Non-pigmented ciliary epithelial cell (primary cell): ENCODE measurements at places on chromosomes 16 and 17.
A peak's percentile ranks its signal among the peaks of the same experiment; 100 is the strongest.

- DNase-seq = no peak
These were observed 27.9 kb upstream of the C16orf95 start for GRCh38 chr16:87344931-87345631.

GRCh38 chr16:26665166-26665939 is 401.4 kb upstream of the C16orf82 start:
- DNase-seq = no peak

- no peak for DNase-seq
These were observed 35.6 kb downstream of the ZFHX3 start for GRCh38 chr16:73012341-73012740.

- no peak for DNase-seq
These were observed 38.0 kb downstream of the TMC7 start for GRCh38 chr16:19021747-19022146.

- DNase-seq = peak; percentile 90
These were observed 5.3 kb upstream of the CAVIN1 start for GRCh38 chr17:42428141-42428944.

GRCh38 chr17:58191241-58191896 is 1.2 kb upstream of the EPX start:
- no peak for DNase-seq

- no peak for DNase-seq
These were observed 2.0 kb downstream of the ZNF319 start for GRCh38 chr16:57998486-57998885.

DNA sequence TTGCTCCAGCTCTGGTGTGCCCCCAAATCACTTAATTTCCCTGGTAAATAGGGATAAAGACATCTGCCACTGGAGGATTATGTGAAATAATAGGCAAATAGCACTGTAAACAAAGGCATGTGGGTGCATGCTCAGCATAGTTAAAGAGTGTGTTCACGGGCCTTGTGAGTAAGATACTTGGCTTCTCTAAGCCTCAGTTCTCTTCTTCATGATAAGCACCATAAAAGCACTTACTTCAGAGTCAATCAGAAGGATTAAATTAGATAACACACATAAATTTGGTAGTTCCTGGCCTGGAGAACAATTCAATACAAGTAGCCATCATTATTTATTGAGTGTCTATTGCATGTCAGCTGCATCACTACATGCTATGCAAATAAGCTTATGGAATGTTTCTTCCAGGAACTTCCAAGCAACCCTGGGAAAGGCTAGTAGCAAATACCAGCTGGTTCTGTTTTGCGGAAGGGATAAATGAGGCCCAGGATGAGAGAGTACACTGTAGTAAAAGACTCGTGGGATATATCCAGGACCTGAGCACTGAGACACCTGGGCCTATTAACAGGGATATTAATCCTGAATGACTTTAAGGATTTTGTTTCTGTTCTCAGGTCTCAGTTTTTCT is 14.5 kb downstream of the CCL11 start:
- DNase-seq = peak; percentile 43

- DNase-seq = no peak
These were observed 150.0 kb upstream of the CDH13 start for GRCh38 chr16:82476786-82477185.

- no peak for DNase-seq
These were observed 37.1 kb downstream of the C16orf87 start for GRCh38 chr16:46793841-46794240.

DNA sequence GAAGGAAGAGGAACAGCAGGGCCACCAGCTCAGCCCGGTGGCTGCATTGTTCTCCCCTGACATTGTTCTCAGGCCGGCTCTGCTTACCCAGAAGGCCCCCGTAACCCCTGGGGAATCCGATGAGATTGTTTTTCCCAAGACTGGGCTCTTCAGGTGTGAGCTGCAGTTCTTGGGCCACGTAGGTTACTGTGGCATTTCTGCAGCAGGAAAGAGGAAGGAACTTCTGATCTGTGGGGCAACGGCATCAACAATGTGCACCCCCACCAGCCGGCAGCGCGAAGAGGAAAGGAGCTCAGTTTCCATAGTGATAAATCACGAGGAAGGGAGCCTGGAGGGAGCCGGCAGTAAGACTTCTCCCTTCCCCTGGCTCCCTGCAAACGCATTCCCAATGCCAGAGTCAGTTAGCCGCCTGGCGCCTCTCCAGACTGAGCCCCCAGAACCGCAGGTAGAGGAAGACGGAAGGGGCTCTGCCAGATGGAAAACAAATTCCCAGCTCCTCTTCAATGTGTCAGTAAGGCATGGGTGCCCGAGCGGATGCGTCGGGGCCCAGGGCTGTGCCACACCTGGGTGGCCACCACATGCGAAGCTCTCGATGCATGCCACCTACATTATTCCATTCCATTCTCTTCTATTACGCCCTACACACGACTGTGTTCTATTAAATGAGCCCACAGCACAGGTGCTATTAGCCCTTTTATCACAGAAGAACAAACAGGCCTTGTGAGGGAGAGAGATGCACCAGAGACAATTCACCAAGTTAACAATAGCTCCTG is 21.5 kb upstream of the PECAM1 start:
- no peak for DNase-seq

DNA sequence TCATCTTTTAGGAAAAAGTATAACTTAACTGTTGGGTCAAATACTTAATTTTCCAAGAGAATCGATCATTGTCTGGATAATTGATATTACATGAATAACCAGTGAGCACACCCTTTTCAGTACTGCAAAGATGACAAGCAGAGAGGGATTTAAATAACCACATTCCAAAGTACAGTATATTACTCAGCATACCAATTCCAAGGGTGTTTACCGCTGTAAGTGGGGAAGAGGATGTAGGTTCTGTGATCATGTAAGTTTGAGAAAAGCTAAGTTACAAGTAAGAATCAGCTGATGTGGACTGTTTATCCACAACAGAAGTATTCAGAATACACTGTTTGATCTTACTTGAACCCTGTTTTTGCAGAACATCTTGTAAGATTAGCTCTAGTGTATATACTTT is 6.1 kb downstream of the GDE1 start:
- DNase-seq = no peak

GRCh38 chr16:189604-190186 is 9.4 kb downstream of the HBQ1 start:
- no peak for DNase-seq

GRCh38 chr17:78924481-78925151 is 571 bp downstream of the TIMP2 start:
- no peak for DNase-seq

DNA sequence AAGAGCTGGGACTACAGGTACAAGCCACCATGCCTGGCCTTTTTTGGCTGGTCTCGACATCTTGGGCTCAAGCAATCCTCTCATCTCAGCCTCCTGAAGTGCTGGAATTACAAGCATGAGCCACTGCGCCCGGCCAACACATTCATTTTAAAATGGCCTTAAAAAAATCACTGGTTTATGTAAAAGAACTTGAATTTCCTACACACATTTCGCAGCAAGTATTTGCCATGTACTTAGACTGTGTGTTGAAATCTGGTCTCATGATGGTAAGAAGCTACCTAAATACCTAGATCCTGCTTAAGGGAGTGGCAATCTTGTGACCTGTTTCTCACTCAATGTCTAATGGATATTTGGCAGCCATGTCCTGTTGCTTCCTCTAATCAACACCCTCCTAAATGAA is 8.5 kb upstream of the CYTH1 start:
- DNase-seq = no peak

DNA sequence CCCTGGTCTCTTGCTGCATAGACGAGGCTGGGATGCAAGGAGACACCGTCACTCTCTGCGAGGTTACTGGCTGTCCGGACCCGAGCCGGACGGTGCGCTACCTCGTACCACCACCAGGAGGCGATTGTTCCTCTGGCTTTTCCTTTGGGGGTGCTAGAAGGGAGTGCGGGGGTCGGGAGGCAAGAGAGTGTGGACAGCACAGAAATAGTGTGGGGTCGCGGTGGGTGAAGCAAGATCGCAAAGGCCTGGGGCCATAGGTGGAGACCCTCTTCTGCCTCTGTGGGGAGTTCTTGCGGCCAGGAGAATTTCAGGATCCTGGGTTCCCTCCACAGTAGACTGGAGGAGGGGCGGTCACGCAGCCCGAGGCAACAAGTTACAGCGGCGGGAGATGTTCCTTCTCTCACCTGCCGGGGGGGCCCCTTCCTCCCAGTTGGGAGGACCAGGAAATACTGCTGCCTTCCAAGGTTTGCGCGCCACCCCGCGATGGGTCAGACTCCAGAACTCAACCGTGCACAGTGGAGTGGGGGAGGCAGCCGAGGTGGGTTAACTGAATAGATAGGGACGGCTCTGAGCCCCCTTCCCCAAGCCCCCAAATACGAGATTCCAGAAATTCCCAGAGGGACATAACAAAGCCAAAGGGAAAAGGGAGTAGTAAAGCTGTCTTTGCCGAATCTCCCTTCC is 6.9 kb downstream of the PHOSPHO1 start:
- DNase-seq = no peak

- DNase-seq = no peak
These were observed 530.1 kb downstream of the KCNJ2 start for GRCh38 chr17:70699408-70699807.

DNA sequence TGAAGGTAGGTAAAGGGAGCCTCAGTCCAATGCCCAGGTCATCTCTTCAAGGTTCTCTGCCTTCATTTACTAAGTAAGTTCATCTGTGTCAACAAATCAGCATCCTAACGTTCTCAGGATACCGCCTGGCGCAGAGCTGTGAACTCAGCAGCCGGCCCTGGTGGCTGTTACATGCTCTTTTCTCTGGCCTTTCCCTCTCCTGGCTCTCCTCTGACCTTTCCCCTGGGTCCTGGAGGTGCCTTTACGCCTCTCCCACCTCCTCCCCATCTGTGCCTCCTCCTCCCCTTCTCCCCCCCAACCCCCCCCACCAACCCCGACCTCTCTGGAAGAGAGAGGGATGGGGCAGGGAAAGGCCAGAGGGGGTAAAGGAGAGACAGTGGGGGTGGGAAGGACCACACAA is 19.5 kb downstream of the COTL1 start:
- DNase-seq = no peak

GRCh38 chr16:12548270-12548983 is 255.3 kb downstream of the CPPED1 start:
- DNase-seq = no peak

GRCh38 chr16:74291577-74292208 is 4.9 kb upstream of the PSMD7 start:
- DNase-seq = no peak

- no peak for DNase-seq
These were observed 23.6 kb downstream of the ADAM11 start for GRCh38 chr17:44782326-44782850.

DNA sequence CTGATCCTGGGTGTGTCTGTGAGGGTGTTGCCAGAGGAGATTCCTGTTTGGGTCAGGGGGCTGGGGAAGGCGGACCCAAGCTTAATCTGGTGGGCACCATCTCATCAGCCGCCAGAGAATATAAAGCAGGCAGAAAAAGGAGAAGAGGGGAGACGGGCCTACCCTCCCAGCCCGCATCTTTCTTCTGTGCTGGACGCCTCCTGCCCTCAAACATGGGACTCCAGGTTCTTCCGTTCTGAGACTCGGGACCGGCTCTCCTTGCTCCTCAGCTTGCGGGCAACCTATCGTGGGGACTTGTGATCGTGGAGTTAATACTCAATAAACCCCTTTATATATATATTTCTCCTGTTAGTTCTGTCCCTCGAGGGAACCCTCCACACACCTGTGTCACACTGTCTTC is 64.5 kb downstream of the LMF1 start:
- no peak for DNase-seq

- DNase-seq = no peak
These were observed 30.7 kb upstream of the FOXJ1 start for GRCh38 chr17:76171706-76172105.

GRCh38 chr16:11774065-11774626 is 22.9 kb downstream of the ZC3H7A start:
- no peak for DNase-seq

DNA sequence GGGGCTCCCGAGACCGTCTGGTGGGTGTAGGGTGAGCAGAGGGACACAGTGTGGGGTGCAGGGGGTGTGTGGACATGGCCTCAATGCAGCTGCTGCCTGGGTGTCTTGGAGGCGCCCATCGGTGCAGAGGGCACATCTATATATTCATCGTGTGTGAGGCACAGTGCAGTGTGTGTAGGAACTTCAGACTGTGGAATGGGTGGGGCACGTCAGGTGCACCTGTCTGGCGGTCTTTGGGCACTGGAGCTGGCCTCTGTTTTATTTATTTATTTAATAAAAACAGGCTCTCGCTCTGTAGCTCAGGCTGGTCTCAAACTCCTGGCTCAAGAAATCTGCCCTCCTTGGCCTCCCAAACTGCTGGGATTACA is 16.8 kb downstream of the LASP1 start:
- no peak for DNase-seq

- no peak for DNase-seq
These were observed 53.8 kb upstream of the CACNG5 start for GRCh38 chr17:66781135-66781534.

- no peak for DNase-seq
These were observed 4.5 kb downstream of the VPS4A start for GRCh38 chr16:69315486-69316311.

GRCh38 chr16:11748404-11749254 is 6.0 kb upstream of the TXNDC11 start:
- no peak for DNase-seq

DNA sequence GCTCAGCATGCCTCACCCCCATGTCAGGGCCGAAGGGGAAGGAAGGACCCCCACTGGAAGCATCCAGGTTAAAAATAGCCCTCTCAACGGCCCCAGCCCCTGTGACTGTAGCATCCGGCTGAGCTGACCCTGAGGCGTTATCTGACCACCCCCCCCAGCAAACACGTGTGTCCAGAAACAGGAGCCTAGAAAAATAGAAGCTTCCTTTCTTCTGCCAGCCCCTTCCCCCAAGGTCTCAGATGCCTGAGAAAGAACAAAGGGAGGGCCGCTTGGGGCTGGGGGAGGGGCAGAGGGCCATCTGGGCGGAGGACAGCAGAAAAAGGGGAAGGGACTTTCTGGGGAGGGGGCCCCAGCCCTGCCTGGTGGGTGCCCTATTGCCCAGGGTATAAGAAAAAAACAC is 55.8 kb downstream of the ACTG1 start:
- DNase-seq = no peak

- DNase-seq = no peak
These were observed 3.1 kb upstream of the MIF4GD start for GRCh38 chr17:75273977-75274708.
